ENCODE measurements at places on chromosomes 5 and 9. TPM values are rescaled to one million over a fixed set of nuclear protein-coding genes. Genes with fewer than 3 reads are reported as not detected.
A peak's percentile ranks its signal among the peaks of the same experiment; 100 is the strongest.

Gene SLC2A6
- total RNA-seq = 1.6 TPM

Gene EDIL3
- 18.2 TPM for total RNA-seq

Gene SLC27A6
- not detected for total RNA-seq

DNA sequence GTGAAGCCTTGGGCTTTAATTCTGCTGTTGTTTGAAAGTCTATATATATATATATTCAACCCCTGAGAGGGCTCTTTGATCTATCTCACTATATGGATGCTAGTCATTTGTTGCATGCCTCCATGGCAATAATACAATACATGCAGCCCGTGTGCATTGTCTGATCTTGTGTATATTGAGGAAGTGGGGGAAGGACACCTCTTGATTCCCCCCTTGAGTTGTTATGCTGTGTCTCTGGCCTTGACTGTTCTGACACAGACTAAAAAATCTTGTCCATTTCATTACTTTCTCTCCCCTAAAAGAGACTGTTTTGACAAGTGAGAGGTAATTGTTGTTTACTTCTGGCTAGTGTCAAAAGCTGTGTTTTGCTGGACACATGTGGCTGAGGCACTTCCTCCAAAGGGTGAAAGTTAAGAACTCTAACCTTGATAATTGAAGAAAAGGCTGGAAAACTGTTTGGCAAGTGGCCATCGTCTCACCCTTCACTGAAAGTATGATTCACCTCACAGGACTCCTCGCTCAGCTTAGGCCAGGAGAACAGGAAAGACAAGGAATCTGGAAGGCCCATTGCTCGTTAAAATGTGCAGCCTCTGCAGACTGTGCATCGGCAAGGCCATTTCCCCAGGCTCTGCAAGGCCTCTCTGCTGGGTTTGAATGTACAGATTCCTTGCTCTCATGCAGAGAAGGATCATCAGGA is 304.0 kb downstream of the PRELID2 start:
- H3K4me1 ChIP-seq = no peaks in the 10 kb centered on the region
- no peak overlapping the region for H3K4me3 ChIP-seq
- no peak overlapping the region for H3K27ac ChIP-seq
- H3K36me3 ChIP-seq = no peaks in the 10 kb centered on the region
- H3K27me3 ChIP-seq = no peaks in the 10 kb centered on the region

DNA sequence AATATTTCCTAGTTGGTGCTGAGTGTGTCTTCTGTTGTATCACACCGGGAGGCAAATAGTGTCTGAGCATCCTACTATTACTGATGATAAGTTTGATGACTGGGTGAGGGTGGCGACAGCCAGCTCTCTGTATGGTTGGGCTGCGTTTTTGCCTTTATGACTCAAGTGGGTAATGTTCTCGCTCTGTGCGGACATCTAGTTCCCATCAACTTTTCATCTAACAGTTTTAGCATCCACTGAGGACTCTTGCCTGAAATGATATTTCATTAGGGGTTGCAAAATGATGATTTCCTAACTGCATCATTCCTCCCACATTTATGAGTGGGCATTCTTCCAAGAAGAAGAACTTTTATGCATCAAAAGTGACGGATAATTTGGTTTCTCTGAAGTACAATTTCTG is 26.5 kb downstream of the HMCN2 start:
- no peaks in the 10 kb centered on the region for H3K36me3 ChIP-seq
- H3K27ac ChIP-seq = no peak overlapping the region
- no peak for DNase-seq
- H3K4me3 ChIP-seq = no peak overlapping the region

DNA sequence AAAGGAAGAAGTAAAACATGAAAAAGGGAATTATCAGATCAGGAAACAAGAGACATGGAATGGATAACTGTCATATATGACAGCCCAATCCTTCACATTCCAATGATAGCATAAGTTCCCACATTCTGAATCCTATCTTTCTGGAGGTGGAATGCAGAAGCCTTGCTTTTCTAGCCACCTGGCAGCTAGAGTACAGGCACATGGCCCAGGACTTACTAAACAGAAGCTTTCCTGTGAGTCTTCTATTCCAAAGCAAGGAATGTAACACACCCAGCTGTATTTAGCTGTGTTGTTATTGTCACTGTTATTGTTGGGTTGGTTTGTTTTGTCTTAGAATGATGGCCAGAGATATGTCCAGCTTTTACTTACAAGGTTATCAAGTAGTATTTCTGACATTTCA is 780.5 kb upstream of the ZNF608 start:
- H3K36me3 ChIP-seq = no peaks in the 10 kb centered on the region
- no peak for DNase-seq
- H3K4me3 ChIP-seq = no peak overlapping the region
- H3K4me1 ChIP-seq = no peaks in the 10 kb centered on the region
- H3K27ac ChIP-seq = no peak overlapping the region

DNA sequence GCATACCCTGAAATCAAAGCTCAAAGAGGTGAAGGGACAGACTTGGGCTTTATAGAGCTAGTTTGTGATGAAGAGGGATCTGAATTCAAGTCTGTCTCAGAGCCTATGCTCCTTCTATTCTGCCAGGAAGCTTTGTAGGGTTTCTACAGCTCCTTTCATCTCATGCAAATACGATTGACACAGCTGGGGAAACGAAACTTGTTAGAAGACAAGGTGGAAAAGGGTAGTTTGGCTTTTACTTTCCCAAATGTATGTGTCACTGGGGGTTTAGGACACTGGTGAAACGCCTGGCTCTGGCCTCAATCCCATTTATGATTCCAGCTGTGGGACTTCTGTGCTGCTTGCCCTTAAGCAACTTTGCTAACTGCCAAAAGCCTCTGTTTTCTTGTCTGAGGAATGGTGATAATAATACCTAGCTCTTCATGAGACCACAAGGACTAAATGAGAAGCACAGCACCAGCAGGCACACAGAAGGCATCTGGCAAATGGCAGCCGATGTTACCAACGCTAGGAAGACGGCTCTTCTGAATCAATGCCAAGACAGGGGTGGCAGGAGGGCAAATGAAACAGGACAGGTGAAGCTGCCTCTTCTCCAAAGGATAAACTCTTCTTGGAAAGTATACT is 70.3 kb upstream of the EQTN start:
- H3K27me3 ChIP-seq = no peaks in the 10 kb centered on the region
- H3K27ac ChIP-seq = peak overlapping the region; percentile 33
- peak; percentile 34 for DNase-seq
- peaks cover 12% of the 10 kb centered on the region for H3K4me1 ChIP-seq

- DNase-seq = no peak
- H3K4me1 ChIP-seq = no peaks in the 10 kb centered on the region
- H3K36me3 ChIP-seq = no peaks in the 10 kb centered on the region
- no peak overlapping the region for H3K4me3 ChIP-seq
- no peak overlapping the region for H3K27ac ChIP-seq
- H3K27me3 ChIP-seq = no peaks in the 10 kb centered on the region
These were observed 521.3 kb downstream of the KCTD16 start for GRCh38 chr5:144691936-144692335.

DNA sequence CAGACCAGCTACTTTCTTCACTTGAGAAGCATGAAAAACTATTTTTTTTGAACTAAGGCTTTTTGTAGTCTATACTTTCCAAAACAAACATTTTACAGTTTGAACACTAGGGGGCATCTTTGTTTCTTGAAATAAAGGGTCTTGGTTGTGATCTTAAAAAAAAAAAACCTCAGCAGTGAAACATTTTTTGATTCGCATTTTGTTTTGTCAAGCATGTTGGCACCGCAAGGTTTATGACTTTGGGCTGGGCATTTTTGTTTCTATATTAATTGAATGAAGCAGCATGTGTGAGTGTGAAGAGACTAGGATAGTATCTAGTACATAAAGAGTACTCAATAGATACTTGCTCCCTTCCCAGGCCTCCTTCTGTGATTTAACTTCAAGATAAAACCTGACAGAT is 31.6 kb upstream of the ACOT12 start:
- DNase-seq = no peak
- no peak overlapping the region for H3K27ac ChIP-seq
- no peaks in the 10 kb centered on the region for H3K4me1 ChIP-seq
- H3K4me3 ChIP-seq = no peak overlapping the region

- H3K36me3 ChIP-seq = no peaks in the 10 kb centered on the region
- H3K4me1 ChIP-seq = no peaks in the 10 kb centered on the region
- H3K27ac ChIP-seq = no peak overlapping the region
- H3K4me3 ChIP-seq = no peak overlapping the region
- DNase-seq = no peak
These were observed 340.9 kb downstream of the EFNA5 start for GRCh38 chr5:107329850-107330249.

DNA sequence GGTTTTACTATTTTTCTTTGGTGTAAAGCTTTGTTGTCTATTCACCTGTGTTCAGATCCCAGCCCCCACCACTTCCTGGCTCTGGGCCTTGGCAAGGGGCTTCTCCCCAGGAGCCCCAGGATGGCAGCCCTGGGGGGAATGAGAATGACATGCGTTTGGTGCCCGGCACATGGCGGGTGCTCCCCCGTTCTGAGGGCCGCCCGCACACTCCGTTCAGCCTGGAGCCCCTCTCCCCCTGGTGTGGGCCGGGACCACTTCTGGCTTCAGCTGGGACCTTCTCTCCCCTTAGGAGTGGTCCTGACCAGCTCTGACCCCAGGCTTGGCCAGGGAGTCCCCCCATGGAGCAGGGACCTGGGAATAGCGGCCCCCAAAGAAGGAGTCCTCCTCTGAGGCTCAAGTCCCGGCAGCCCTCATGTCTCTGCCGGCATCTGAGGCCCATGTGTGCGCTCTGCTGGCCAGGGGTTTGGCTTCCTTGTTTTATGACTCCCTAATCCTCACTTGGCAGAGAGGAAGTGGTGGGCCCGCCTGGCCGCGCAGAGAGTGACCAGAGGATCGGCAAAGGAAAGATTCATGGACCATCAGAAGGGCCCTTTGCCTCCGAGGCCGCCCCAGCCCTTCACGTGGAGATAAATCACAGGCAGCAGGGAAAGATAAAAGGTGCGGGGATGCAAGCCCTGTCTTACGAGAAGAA is 57.0 kb upstream of the LMX1B start:
- no peaks in the 10 kb centered on the region for H3K4me1 ChIP-seq
- no peak overlapping the region for H3K27ac ChIP-seq
- H3K4me3 ChIP-seq = no peak overlapping the region
- no peak for DNase-seq
- H3K27me3 ChIP-seq = no peaks in the 10 kb centered on the region
- H3K36me3 ChIP-seq = no peaks in the 10 kb centered on the region

GRCh38 chr9:16321461-16322119 is 548.9 kb downstream of the BNC2 start:
- no peaks in the 10 kb centered on the region for H3K4me1 ChIP-seq
- H3K27ac ChIP-seq = no peak overlapping the region
- H3K4me3 ChIP-seq = no peak overlapping the region
- no peak for DNase-seq

- no peaks in the 10 kb centered on the region for H3K36me3 ChIP-seq
- no peaks in the 10 kb centered on the region for H3K4me1 ChIP-seq
- H3K4me3 ChIP-seq = no peak overlapping the region
- H3K27me3 ChIP-seq = no peaks in the 10 kb centered on the region
These were observed 94.1 kb upstream of the ITGA2 start for GRCh38 chr5:52895075-52895474.

DNA sequence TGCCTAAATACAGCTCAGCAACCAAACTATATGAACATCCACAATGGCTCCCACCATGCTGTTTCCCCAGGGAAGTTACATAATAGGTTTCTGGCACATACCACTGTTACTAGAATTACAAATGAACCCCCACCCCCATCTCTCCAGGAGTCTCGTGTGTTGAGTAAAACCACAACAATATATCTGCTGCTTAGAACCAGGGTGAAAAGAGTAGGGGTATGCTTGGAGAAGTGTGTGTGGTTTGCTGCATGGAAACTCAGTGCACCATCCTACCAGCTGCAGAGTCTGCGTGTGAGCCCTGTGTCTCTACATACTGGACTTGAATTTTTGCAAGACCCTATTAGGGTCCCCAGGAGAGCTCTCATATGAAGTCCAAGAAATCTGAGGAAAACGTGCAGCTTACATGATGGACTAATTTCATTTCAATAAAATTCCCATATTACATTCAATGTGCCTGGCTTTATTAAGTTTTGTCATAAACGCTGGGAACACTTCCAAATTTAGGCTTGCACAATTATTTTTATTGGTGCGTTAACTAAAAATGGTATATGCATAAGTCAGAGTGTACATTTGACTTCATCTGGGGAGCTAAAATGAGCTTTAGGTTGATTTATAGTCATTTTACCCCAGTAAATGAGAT is 104.5 kb upstream of the NFIB start:
- no peaks in the 10 kb centered on the region for H3K4me1 ChIP-seq
- H3K27me3 ChIP-seq = no peaks in the 10 kb centered on the region
- no peak overlapping the region for H3K4me3 ChIP-seq
- H3K36me3 ChIP-seq = no peaks in the 10 kb centered on the region
- H3K27ac ChIP-seq = no peak overlapping the region
- no peak for DNase-seq

- no peaks in the 10 kb centered on the region for H3K4me1 ChIP-seq
- no peak overlapping the region for H3K27ac ChIP-seq
- no peaks in the 10 kb centered on the region for H3K27me3 ChIP-seq
- H3K36me3 ChIP-seq = no peaks in the 10 kb centered on the region
- no peak for DNase-seq
- no peak overlapping the region for H3K4me3 ChIP-seq
These were observed 165.0 kb upstream of the MPDZ start for GRCh38 chr9:13444245-13445102.

GRCh38 chr9:86041311-86041741 is 58.0 kb downstream of the GOLM1 start:
- no peak overlapping the region for H3K27ac ChIP-seq
- no peaks in the 10 kb centered on the region for H3K4me1 ChIP-seq
- no peak for DNase-seq
- H3K27me3 ChIP-seq = no peaks in the 10 kb centered on the region

DNA sequence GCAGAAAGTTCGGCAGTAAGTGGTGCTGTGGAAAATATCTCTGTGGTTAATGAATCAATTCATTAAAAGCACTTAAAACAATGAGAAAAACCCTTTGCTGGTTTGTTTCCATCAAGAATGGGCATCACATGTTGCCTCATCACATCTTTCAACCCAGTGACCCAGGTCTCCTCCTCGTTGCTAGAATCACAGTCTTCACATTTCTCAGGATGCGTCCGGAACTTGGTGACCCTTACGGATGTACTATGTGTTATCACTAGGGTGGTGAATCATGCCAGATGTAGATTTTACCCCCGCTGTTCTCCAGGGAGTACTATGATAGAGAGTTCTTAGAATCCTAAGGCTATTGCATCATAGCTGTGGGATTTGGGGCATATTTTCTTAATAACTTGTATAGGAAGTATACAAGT is 217.9 kb upstream of the KLF4 start:
- H3K27me3 ChIP-seq = no peaks in the 10 kb centered on the region
- H3K36me3 ChIP-seq = no peaks in the 10 kb centered on the region
- no peak overlapping the region for H3K27ac ChIP-seq

- H3K27me3 ChIP-seq = no peaks in the 10 kb centered on the region
- no peaks in the 10 kb centered on the region for H3K4me1 ChIP-seq
- DNase-seq = no peak
- no peak overlapping the region for H3K4me3 ChIP-seq
- H3K27ac ChIP-seq = no peak overlapping the region
These were observed 344.9 kb upstream of the PIK3R1 start for GRCh38 chr5:67870662-67871061.

Measured in Peyer's patch (tissue), 4 donors.